ENCODE measurements at places on chromosomes 11 and 22. TPM values are rescaled to one million over a fixed set of nuclear protein-coding genes. Genes with fewer than 3 reads are reported as not detected.

- DNase-seq, result no peak
Observed at GRCh38 chr22:28013611-28014010, 94.6 kb upstream of the PITPNB start.

DNA sequence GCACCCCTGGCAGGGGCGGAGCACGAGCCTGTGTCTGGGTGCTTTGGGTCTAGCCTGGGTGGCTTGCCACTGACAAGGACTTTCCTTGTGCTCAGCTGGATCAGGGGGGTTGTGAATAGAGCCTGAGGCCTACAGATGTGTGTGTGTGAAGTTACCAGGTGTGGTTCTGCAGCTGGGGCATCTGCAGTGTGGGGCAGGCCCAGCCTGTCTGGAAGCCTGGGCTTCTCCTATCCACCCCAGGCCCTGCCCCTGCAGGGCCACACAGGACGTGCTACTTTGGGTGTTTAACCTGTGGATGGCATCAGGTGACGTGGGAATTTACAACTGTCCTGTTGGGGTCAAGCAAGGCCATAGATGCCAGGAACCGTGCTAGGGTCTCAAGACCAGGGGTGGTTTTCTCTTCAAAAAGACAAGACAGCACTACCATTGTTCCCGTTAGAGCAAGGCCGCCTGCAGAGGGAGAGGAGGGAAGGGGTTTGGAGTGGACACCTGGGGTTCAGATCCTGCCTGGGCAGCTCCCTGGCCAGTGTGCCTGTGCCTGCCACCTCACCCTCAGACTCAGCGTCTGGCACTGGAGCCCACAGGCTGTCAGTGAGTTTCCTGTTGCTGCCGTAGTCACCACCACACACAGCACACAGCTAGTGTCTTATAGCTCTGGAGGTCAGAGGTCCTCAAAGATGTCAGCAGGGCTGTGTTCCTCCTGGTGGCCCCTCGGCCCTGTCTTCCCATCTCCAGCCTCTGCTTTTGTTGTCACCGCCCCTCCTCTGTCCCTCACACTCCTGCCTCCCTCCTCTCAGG is 31.6 kb downstream of the CTTN start:
- no peak for DNase-seq

ARFGAP3 gene
- 27.2 TPM for total RNA-seq

GRCh38 chr11:72842653-72843330 is 28.6 kb downstream of the ATG16L2 start:
- no peak for DNase-seq

DNA sequence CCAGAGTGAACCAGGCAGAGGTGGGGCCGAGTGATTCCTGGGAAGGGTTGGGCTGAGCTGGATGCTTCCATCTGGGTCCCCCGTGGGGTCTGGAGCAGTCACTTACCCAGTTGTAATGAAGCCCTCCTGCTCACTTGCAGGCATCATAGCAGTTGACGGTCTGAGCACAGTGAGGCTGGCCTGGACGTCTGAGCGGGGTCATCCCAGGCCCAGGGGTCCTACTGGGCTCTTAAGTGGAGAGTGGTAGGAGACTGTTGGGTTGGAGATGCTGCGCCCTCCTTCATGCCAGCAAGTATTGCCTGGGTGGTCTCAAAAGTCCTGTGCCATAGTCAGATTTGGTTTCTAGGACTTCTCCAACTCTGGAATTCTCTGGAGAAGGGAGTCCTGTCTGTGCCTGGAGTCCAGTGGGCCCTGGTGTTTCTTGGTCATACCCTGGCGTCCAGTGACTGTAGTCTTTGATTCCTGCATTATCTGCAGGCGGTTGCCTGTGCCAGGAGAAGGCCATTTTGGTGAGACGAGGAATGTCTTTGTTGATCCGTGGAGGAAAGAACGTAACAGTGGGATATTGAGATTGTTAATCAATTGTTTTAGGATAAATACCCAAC is 82.3 kb downstream of the TBC1D22A start:
- DNase-seq, result no peak

GRCh38 chr22:19291218-19291579 is 320 bp downstream of the CLTCL1 start:
- peak; percentile 29 for DNase-seq

- DNase-seq, result no peak
Observed at GRCh38 chr11:62902932-62903331, 18.2 kb downstream of the CHRM1 start.

GRCh38 chr11:29272019-29272654 is 744.7 kb downstream of the KCNA4 start:
- DNase-seq, result no peak
